ENCODE measurements at places on chromosomes 4 and X.

DNA sequence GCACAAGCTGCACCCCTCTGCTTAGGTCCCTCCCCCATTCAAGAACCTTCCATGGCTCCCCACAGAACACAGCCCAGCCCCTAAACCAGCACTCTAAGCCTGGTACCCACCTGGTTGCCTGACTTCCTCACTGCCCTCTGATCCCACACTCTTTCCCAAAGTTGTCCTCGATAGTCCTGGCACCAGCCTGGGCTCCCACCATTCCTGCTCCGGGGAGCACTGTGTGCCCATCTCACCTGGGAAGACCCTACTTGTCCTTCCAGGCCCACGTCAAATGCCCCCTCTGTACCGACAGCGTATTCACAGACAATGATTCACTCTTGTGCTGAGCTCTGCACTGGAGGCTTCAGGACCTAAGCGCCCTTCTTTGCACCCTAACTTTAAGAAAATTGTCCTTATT, 40.1 kb downstream of the ABLIM2 start:
- no peak for DNase-seq

GRCh38 chr4:6855692-6856297, 53.8 kb upstream of the TBC1D14 start:
- DNase-seq: peak; percentile 35

GRCh38 chr4:159282329-159282728, 179.4 kb downstream of the RAPGEF2 start:
- no peak for DNase-seq

DNA sequence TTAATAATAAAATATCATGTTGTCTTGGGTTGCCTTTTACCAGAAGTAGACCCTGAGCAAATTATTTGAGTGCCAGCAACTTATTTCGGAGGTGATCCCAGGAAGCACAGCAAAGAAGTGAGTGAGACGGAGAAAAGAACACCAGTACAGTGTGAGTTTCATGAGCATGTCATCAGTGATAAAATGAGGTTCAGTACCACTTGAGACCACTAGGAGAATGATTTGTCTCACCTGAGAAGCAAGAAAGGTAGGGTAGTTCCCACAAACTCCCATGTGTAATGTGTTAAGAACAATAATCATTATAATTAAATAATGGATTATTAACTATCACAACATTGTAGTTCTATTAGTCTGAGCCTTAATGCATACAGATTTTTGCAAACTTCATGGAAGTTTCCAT, 112.8 kb upstream of the DMD start:
- DNase-seq: no peak

DNA sequence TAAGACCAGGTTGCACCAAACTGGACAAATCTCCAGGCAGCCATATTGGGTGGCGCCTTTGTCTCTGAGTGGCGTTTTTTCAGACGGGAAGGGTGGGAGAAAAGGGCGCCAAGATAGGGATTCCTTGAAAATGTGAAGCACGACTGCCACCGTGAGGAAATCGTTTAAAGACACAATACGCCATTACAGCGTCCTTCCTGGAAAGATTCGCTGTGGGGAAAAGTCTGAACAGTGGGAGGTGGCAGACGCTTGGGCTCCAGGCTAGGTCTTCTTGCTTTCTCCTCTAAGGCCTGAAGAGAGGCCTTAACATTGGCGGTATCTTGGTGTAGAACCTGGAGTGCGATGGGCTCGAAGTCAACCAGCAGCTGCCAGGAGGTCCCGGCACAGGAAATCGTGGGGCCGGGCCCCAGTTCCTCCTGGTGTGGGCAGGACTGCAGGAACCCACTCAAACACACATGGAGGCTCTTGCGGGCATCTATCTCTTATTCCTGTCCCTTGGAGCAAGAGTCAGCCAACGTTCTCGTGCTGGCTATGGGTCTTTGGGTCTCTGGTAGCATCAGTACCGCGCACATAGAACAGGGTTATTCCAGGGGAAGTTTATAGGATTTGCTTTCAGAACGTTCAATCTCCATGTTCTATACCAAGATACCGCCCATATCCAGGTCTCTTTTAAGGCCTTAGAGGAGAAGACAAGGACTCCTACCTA, 208.8 kb downstream of the OR13H1 start:
- no peak for DNase-seq

DNA sequence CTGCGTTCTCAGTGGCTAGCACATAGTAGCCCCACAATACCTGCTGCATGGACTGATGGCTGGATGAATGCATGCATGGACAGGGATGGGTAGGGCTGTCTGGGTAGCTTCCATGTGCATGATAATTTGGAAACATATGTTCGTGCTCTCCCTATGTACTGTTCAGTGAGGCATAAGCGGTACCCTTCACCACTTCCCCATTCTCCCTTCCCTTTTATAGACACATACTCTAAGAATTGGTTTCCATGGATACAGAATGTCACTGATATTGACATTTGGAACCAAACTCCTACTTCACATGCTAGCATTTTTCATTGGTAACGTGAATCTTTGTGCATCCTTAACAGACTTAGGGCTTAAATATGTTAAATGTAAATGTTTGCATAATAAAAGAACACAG, 20.4 kb downstream of the USP46 start:
- DNase-seq: no peak

GRCh38 chr4:169116270-169116901, 106.3 kb upstream of the CBR4 start:
- DNase-seq: no peak

DNA sequence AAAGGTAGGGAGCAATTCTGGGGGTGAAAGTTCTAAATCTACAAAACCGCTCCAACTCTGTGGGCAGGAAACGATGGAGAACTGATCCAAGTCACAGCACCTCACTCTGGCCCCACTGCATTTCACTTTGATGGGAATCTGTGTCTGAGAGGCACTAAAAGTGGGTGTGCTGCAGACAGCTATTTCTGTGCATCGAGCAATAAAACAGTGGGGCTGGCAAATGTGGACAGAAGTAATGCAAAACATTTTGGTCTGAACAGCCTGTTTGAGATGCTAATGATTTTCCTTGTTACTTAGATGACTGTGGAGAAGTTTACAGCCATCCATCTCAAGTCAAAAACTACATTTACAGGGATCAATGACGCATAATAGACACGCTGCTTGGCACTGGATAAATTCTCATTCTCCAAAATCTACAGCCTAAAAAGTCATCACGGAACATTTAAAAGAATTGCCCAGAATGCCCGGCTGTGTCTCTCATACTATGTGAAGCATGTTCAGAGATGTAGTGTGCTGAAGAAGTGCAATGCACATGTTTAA, 1671.6 kb upstream of the TENM3 start:
- no peak for DNase-seq

- DNase-seq: no peak
Observed at GRCh38 chr4:13117185-13117584, 367.0 kb downstream of the RAB28 start.

DNA sequence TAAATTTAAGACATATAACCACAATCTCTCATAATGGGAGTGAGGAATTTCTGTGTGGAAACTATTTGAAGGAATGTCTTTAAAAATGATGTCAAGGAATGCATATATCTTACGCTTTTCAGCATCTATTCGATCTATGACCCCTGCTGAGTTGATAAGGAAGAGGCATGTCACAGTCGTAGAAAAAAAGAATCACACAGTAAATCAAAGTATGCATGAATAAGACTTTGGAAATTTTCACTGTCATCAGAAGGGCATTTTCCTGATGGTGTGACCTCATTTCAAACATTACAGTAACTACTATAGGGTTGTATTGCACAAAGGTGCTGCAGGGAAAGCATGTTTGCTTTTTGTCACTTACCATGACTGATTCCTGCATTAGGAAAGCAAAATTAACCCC, 41.5 kb downstream of the REELD1 start:
- peak; percentile 68 for DNase-seq

GRCh38 chr4:26905172-26905571, 44.5 kb downstream of the STIM2 start:
- DNase-seq: no peak

DNA sequence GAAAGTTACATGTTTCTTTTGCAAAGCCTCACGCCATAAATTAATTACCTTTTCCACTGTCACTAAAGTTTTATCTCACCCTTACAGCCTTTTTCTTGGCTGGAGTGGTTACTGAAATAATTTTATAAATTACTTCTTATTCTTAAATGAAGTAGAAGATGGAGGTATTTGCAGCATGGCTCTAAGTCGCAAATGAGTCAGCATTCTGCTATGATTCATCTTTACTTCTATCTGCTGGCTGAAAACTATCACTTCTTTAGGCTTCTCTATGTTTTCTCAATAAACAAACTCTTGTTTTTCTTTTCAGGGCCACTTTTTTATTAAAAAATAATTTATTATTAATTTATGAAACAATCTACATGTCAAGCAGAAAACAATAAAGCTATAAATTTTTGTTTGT, 210.2 kb upstream of the GYPA start:
- DNase-seq: no peak

GRCh38 chrX:85569686-85570085, 190.2 kb upstream of the POF1B start:
- DNase-seq: no peak

DNA sequence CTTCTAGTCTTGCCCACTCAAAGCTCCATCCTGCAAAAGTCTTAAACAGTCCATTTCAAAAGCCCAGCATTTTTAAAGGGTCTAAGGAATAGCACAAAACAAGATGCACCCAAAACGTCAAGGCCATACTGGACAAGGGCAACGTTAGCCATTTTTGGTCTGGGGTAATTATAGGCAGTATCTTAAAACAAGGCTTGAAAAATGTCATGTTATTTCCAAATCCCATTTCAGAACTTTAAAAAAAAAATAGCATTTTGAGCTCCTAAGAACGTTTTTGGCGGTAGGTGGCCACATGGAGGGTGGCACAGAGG, 584 bp upstream of the TMEM165 start:
- no peak for DNase-seq

- no peak for DNase-seq
Observed at GRCh38 chr4:2416564-2417225, 1.8 kb downstream of the ZFYVE28 start.

DNA sequence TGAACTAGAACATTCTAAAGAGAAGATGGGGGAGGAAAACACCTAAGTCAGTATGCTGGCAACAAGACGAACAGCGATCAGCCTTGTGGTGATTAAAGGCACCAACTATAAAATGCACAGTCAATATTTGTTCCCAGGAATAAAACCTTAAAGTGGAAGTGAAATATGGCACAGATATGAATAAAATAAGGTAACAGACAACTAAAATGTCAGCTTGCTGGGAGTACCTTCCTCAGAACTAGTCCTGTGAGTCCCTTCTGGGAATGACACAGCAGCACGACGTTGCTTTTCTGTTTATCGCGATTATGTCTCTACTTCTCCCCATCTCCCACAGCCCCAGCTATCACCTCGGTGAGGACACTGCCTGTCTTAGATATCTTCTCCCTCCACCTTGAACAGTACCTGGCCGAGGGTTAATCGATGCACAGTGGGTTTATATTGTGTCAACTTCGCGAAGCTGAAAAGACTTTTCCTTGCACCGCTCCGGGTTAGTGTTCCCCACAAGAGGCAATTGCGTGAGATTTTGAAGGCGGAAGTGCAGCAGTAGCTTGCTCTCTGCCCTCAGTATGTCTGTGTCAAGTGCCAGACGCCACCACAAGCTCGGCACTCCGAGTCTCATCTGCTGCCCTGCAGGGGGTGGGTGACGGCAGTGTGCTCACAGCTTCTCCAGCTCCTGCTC, 17.4 kb downstream of the MTNR1A start:
- DNase-seq: no peak

DNA sequence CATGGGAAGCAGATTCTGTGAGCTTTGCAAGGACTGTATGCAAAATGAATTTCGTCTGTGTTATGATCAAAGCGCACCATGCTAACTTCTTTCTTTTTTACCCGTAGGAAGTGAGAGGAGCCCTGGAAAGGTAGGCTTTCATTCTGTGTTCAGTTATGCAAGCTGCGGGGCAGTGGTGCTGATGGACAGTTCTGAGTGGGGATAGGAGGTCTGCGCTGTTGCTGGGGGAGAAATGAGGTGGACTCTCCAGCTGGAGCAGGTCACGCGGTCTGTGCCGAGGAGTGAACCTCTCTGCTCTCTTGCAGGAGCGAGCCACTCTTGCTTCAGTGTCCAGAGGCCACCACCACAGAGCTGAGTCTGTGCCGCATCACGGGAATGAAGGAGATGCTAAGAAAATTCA, 4.5 kb downstream of the TRIML1 start:
- DNase-seq: no peak

DNA sequence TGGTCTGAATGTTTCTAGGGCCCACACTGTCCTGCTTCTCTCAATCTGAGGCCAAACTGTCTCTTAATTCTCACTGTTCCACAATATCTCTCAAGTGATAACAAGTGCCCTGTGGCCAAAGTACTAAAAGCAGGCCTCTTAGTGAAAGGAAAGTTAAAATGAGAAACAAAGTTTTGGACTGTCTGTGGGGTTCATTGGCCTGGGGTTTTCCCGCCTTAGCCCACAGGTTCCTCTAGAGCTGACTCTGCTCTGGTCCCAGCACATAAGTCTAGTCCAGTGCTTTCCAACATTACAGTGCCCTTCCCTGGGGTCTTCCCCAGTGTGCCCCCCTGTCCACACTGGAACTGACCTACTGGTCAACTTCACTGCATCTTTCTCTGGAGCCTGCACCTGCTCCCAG, 6.3 kb downstream of the MAGEB1 start:
- DNase-seq: no peak

DNA sequence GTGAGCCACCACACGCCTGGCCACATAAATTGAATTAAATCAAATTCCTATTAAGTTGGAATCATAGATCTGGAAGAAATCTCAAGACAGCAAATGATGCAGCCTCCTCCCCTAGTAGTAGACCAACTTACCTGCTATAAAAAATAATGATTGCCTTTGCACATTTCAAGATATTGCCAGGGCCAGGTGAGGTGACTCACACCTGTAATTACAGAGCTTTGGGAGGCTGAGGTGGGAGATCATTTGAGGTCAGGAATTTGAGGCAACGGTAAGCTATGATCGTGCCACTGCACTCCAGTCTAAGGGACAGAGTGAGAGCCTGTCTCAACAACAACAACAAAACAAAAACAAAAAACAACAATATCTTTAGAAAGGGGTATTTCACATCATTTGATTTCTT, 17.0 kb upstream of the WWC2 start:
- no peak for DNase-seq

DNA sequence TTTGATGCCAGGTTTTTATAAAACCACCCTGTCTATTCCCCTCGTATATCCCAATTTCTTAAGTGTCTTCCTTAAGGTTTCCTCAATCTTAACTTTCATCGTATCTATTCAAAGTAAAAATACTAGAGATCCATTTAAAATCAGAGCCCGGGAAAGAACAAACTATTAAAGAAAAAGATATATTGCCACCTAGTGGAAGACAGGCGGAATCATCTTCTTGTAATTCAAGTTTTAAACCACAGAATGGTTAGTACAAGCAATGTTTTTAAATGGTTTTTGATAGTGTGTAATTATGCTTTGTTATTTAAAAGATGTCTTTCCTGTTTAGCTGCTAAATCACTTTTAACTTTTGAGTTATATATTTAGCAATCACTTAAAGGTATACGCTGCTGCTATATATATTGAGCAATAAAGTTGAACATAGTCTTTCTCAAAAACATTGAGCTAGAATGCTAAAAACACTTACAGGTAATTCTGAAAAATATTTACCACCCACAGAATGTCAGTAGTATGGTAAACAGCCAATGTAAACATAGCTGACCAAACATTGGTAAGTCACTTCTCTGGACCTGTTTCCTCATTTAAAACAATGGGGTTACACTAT, 18.2 kb downstream of the PRDM8 start:
- DNase-seq: no peak
